ENCODE measurements at places on chromosomes 12 and 14.

DNA sequence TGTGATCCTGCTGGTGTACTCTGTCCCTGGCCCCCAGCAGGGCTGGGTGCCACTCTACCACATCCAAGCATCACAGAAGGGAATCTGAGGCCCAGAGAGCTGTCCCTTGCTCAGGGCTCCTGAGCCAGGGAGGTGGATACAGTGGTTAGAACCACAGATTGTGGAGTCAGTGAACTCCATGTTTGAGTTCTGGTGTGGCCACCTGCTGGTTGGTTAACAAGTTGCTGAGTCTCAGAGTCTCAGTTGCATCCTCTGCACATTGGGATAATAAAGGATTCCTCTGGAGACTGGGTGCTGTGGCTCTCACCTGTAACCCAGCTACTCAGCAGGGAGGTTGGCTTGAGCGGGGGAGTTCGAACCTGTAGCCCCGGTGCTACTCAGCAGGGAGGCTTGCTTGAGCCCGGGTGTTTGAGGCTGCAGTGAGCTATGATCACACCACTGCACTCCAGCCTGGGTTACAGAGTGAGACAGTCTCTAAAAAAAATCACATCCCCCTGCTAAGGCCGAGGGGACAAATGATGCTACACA, 39.4 kb downstream of the MVK start:
- DNase-seq: no peak

DNA sequence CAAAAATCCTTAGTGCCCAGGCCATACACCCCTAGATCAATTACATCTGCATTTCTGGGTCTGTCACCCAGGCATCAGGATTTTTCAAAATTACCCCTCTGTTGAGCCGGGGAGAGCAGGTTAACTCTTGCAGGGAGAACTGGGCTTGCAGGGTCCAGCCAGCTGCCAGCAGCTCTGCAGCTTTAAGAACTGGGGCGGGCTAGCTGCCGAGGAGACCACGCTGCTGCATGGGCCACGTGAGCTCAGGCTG, at the start of gene DGLUCY:
TSS of gene DGLUCY (plus strand) at position 245 of the 250 bp plus-strand sequence. CDS start 46,222 bp downstream, outside the sequence.
- no peak for DNase-seq

- no peak for DNase-seq
These were observed 676 bp downstream of the SERPINA3 start for GRCh38 chr14:94612580-94613554.

- DNase-seq: no peak
These were observed 173.5 kb upstream of the SFSWAP start for GRCh38 chr12:131537267-131537958.

DNA sequence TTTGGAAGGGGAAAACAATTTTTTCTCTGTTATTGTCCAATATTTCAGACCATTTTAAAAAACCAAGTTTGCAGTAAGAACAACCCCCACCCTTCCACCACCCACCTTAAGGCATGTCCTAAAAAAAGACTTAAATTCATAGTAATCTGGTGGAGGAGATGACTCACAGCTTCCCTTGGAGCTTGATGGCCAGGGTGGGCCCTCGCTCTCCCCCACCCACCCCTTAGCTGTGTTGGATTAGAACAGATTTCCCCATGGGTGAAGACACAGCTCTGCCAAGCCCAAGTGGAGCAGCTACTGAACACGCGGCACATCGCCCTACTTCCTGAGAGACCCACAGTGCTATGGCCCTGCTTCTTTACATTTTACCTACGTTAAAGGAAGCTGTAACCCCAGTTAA, 140.3 kb downstream of the GCH1 start:
- no peak for DNase-seq

DNA sequence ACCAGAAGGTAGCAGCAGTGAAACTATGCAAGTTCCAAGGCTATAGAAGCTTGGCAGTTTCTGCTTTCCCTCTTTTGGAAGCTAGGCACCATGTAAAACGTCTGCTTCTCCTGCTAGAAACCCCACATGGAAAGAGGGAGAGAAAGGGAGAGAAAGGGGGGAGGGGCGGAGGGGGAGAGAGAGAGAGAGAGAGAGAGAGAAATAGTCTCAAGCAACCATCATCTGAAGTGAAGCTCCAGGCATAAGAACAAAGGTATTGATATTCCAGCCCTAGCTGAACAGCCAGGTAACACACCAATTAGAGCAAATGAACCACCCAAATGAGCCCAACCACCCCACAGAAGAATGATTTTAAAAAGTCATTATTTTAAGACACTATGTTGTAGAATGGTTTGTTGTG, 8.5 kb downstream of the SLC6A15 start:
- DNase-seq: no peak

DNA sequence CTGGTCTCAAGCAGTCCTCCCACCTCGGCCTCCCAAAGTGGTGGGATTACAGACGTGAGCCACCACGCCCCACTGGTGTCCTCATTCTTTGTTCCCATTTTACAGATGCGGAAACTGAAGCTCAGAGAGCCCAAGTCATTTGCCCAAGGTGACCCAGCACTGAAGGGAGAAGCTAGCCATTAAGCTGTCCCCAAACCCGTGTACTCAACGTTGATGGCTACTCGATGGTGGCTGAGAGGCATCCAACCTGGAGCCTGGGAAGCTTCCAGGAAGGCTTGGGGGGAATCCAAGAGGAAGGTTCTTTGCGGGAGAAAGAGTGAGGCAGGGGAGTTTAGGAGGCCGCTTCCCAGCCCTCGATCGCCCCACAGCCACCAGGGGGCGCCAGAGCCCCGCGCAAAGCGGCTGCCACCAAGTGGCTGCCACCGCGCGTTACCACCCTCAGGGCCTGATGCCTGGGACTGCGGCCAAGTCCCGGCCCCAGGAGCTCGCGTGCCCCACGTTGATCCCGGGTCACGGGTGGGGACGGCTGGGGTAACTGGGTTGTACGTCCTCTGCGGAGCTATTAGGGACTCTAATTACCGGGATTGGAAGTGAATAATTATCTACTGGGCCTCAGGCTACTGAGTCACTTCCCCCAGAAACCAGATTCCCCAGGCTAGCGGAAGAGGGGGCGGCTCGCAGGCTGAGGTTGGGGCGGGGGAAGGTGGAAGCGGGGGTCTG, 8.8 kb upstream of the SH2B3 start:
- DNase-seq: peak; percentile 87

GRCh38 chr12:126607867-126608266, 1542.6 kb downstream of the AACS start:
- DNase-seq: no peak

GRCh38 chr14:43285575-43285974, 1221.5 kb downstream of the FSCB start:
- no peak for DNase-seq

- DNase-seq: no peak
These were observed 426.2 kb downstream of the IPO8 start for GRCh38 chr12:30269496-30269895.

DNA sequence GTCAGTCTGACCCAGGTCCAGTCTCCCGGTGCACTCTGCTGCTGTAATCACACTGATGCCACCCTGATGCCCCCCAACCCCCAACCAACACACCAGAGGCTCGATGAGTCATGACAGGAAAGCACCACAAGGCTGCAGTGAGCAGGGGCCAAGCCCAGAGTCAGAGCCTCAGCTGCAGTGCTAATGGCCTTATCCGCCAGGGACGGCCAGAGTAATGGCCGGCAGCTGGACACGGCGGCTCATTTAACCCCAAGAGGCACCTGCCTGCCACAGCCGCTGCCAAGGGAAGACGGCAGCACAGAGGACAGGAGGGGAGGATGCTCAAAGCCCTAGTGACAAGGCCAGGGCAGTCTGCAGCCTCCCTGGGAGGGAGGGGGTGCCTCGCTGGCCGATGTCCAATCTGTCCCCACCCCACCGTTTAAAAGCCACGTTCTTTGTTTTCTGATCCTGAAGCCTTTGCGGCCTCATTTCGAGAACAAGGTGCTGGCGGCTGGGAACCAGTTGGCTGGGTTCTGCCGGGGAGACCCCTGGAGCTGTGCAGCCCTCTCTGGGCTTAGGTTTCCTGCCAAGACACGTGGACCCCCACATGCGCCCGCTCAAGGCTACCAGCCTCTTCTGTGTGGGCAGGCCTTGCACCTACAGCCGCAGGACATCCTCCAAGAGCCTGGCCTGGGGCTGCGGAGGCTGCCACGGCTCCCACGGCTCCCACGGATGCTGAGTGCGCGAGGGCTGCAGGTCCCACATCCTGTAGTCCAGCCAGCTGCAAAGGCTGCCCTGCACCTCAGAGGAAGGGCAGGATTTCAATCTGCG, 13.1 kb downstream of the CCDC85C start:
- DNase-seq: no peak

DNA sequence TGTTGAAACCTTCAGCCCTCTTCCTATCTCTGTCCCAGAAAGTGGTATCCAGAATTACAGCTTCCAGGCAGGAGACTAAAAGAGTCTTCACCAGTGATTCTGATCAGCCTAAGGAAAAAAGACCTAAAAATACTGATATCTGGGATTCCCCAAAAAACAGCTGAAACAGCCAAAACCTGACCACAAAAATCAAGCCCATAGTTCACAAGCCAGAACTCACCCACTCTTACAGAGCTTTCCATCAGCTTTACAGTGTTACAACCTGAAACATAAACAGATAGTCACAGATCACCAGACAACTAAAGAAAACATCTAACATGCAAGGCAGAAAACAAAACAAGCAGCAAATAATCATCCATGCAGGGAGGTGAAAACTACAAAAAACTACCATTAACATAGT, 26.0 kb upstream of the TSPAN8 start:
- no peak for DNase-seq

DNA sequence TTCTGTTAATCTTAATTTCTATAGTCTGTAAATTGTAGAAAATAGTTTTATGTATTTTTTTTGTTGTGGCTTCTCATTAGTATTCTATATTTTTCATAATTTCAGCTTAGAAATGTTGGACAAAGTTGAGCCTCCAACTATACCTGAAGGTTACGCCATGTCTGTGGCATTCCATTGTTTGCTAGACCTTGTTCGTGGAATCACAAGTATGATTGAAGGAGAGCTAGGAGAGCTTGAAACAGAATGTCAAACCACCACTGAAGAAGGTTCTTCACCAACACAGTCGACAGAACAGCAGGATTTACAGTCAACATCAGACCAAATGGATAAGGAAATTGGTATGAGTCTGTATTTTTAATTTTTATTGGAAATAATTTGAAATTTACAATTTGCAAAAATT, 65.7 kb downstream of the MON2 start:
- no peak for DNase-seq

DNA sequence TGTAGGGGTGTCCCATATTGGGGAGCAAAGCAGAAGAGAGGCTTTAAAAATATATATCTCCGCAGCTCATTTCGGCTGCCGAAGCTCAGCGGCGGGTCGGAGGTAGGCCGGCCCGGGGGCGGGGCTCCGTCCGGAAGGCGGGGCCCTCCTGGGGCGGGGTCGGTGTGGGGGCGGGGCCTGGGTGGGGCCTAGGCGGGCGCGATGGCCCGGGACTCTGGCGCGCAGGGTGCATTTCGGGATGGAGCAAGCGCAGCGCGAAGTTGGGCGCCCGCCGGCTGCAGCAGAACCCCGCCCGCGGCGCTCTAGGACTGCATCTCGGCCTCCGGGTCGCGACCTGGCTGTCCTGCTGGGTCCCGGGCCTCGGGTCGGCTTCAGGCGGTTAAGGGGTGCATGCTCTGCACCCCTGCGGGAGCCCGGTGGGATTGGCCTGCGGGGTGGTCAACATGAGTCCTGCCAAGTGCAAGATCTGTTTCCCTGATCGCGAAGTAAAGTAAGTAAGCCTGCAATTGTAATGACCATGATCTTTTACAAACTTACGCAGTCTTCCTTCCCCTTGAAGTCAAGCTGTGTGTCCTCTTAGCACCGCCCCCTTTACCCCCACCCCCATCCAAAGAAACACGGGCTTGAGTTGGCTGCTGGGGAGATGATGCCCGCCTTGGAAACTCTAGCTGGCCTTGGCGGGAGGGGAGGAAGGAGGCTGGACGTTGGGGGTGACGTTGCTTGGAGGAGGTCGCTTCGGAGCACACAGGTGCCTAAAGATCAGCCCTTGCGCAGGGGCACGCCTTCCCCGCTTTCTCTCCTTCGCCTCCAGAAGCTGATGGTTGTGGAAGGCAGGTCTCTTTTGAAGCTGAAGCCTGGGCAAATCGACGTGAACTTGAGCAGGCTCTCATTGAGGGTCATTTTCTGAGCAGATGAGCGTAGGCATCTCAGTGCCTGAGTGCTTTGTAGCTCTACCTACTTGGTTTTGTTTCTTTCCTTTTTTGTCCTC, 38.4 kb downstream of the ACACB start:
- DNase-seq: peak; percentile 78

GRCh38 chr12:103705927-103706326, 118.9 kb downstream of the STAB2 start:
- no peak for DNase-seq

GRCh38 chr12:25623816-25624215, 70.7 kb upstream of the LMNTD1 start:
- DNase-seq: no peak

- no peak for DNase-seq
These were observed 13.0 kb downstream of the KCNK10 start for GRCh38 chr14:88310021-88310420.

GRCh38 chr12:38409511-38409910, 92.9 kb downstream of the ALG10B start:
- no peak for DNase-seq

DNA sequence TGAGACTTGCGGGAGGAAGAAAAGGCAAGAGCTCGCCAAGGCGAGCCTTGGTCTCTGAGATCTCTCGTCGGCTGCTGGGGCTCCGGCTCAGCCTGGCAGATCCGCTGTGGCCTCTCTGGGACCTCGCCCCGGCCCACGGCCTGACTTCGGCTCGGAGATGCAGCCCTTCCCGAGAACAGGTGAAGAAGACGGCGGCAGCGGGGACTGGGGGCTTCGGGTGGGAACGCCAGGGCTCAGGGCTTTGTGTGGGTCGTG, 6.0 kb upstream of the HOXC9 start:
- no peak for DNase-seq

DNA sequence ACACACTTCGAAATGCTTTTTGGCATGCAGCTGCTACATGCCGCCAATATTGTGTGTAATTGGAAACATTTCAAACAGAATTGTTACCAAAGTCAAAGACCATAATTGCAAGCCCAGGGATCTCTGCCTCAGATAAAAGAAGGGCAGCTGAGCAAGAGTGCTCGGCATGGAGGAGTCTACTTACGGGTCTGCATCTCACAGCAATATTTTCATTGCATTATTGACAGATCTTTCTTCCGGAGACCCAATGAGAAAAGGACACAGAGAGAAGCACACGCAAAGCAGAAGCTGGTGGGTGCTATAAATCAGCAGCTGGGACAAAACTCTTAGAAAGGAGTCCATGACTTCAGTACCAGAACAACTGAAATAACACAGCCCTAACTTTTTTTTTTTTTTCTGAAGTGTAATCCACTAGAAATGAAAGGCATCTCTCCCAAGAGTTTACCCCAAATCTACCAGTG, 4.9 kb downstream of the PRICKLE1 start:
- DNase-seq: no peak

DNA sequence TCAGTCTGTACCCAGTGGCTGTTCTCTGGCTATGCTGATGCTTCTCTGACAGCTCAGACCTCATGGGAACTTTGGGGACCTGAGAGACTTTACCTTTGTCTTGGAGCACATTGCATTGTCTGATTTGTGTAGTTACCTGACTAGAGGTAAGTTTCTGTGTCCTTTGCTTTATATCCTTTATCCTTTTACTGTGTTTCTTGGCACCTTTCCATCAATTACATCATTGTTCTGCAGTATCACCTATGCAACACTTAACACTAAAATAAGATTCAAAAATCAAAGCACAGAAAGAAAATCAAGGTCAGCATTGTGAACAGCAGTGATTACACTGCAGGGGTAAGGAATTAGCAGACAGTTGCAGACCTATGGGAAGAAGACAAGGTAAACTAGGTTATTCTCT, 43.8 kb downstream of the SLC35F4 start:
- DNase-seq: no peak

GRCh38 chr12:65306366-65307168, 28.1 kb downstream of the MSRB3 start:
- no peak for DNase-seq

GRCh38 chr14:92033906-92034687, 5.8 kb downstream of the TRIP11 start:
- DNase-seq: no peak
